ENCODE measurements at places on chromosomes 7 and 10. TPM values are rescaled to one million over a fixed set of nuclear protein-coding genes. Genes with fewer than 3 reads are reported as not detected.

CTBP2 gene
- total RNA-seq: 3.9 TPM

PRF1 gene
- 30.7 TPM for total RNA-seq

CDC14C gene
- not detected for total RNA-seq

- DNase-seq: no peak
Observed at GRCh38 chr7:25795824-25796235, 356.2 kb upstream of the NFE2L3 start.

GRCh38 chr7:80466636-80467035 is 45.2 kb downstream of the GNAT3 start:
- no peak for DNase-seq
